Activated CD8-positive, alpha-beta memory T cell treated with anti-CD3 and anti-CD28 coated beads for 1 hour (primary cell): ENCODE measurements at places on chromosomes 3 and 15.

- no peak for DNase-seq
Observed at GRCh38 chr3:68977486-68978167, 35.9 kb downstream of the EOGT start.

- DNase-seq = no peak
Observed at GRCh38 chr3:28949580-28949979, 331.3 kb upstream of the RBMS3 start.

- DNase-seq = no peak
Observed at GRCh38 chr3:183818041-183818620, 7.2 kb downstream of the MAP6D1 start.

GRCh38 chr3:181899702-181900101, 188.0 kb downstream of the SOX2 start:
- DNase-seq = no peak
